ENCODE measurements at places on chromosomes 13 and 19.

DNA sequence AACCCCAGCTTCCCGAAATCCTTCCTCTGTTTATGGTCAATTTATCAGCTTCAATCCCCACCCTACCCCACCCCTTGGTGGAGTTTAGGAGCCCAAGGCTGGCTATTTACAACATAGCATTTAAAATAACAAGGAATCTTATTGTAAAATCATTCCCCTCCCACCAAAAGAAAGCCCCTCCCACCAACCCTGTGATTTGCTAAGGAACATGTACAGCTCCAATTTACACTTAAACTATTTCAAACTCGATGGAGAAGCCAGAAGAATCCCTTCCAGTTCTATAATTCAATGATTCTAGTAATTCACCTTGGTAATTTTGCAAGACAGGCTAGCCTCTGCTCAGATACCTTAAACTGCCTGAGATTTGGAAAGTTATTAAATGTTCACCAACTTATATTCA lies 3.0 kb downstream of the LATS2 start:
- no peak for DNase-seq

DNA sequence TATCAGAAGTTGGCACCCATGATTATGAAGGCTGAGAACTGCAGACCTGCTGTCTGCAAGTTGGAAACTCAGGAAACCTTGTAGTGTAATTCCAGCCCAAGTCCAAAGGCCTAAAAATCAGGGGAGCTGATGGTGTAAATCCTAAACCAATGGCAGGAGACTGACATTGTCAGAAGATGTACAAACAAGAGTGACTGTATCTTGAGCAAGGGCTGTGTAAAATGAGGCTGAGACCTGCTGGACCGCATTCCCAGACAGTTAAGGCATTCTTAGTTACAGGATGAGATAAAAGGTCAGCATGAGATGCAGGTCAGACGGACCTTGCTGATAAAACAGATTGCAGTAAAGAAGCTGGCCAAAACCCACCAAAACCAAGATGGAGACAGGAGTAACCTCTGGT lies 147.7 kb downstream of the COG6 start:
- DNase-seq, result no peak

- no peak for DNase-seq
These were observed 129.7 kb downstream of the SLC7A1 start for GRCh38 chr13:29465741-29466293.

- no peak for DNase-seq
These were observed 323.2 kb downstream of the OXGR1 start for GRCh38 chr13:96671073-96671472.
